Activated CD4-positive, alpha-beta T cell treated with anti-CD3 and anti-CD28 coated beads, Interleukin-2, amount 10 ng/mL, durations not matched to agents 24 days and 14 days (primary cell): ENCODE measurements at places on chromosomes 13 and 19. TPM values are rescaled to one million over a fixed set of nuclear protein-coding genes. Genes with fewer than 3 reads are reported as not detected.

The RINL gene
- total RNA-seq = 62.7 and 68.9 TPM in 2 replicates

DNA sequence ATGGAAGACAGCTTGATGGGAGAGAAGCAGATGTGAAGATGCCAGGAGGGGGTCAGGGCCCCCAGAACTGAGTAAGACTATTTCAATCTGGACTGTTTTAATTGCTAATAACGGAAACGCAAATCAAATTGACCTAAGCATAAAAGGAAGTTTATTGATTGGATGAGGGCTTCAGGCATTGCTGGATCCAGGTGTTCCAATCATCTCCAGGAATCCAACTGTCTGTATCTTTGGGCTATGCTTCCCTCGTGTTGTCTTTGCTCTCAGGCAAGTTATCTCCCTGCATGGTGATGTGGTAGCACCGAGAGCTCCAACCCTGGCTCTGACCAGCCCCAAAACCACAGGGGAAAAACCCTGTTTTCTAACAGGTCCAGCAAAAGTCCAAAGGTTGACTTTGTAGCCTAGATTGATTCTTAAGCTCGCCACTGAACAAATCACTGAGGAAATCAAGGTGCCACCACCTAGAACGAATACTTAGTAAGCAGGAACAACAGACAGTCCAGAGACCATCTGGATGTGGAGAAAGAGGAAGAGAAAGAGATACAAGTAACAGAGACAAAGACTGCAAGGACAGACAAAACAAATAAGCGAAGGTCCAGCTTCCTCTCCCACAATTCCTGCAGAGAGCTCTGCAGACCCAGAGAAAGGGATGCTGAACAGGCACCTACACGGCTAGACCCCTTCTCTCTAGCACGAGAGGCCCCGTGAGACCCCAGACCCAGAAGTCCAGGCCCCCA is 1.2 kb upstream of the C19orf81 start:
- DNase-seq = no peak

The SBSN gene
- total RNA-seq = not detected in 2 replicates

DNA sequence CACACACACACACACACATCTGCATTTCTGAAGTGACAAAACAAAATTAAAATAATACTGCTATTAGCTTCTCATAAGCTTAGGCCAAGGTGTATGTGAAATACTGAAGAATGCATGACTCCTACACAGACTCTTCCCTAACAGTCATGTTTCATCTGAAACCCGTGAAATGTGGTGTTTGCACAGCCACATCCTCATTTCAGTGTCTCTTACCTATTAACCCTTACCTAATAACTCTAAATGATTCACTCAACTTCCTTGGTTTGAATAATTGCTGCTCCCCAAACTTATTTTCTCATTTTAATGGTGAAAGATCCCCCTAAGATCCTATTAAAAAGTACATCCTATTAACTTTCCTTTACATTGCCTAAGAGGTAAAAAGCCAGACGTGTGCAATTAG is 117.6 kb downstream of the MIPEP start:
- DNase-seq = no peak

The ZNF576 gene
- 14.4 and 15.3 TPM in 2 replicates for total RNA-seq

DNA sequence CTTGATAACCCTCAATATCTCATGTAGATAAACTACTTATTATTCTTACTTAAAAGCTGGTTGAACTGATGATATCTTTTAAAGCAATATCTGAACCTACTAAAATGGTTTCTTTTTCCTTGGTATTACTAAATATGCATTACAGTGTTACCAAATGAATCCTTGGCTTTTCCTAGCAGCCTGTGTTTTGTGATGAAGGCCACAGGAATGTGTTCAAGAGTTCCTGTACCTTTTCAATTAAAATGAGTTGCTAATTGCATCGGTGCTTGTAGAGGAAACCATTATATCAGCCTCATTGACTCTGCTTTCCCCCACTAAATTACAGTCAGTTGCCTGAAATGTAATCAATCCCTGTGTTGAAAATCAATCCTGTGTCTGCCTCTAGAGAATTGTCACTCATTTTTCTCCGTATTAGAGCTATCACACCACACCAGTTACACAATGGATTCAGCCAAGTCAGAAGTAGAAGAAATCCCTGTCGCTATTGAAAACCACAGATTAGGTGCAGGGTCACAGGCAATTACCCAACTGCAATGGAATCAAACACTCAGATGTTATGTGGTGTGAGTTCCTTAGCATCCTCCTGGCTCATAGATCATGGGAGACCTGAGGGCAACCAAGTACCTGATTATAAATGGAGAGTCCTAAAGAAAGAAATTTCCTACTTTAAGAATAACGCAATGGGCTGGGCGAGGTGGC is 13.3 kb downstream of the FAM216B start:
- DNase-seq = no peak
